GM23248 (cell line): ENCODE measurements at places on chromosomes 1 and 21. TPM values are rescaled to one million over a fixed set of nuclear protein-coding genes. Genes with fewer than 3 reads are reported as not detected.
A peak's percentile ranks its signal among the peaks of the same experiment; 100 is the strongest.

- DNase-seq: no peak
Measured at GRCh38 chr1:203166192-203166940, 9.3 kb downstream of the MYBPH start.

GRCh38 chr1:10724948-10725847 is 71.2 kb downstream of the CASZ1 start:
- peak; percentile 79 for DNase-seq

GRCh38 chr21:25421321-25422028 is 185.8 kb downstream of the MRPL39 start:
- peak; percentile 65 for DNase-seq

GRCh38 chr1:50264590-50264989 is 155.9 kb downstream of the ELAVL4 start:
- DNase-seq: no peak

- no peak for DNase-seq
Measured at GRCh38 chr1:75083223-75083622, 51.0 kb upstream of the LHX8 start.

GRCh38 chr1:167871331-167871730 is 42.6 kb downstream of the ADCY10 start:
- peak; percentile 41 for DNase-seq

GRCh38 chr1:68908316-68908715 is 411.4 kb upstream of the DEPDC1 start:
- no peak for DNase-seq

DNA sequence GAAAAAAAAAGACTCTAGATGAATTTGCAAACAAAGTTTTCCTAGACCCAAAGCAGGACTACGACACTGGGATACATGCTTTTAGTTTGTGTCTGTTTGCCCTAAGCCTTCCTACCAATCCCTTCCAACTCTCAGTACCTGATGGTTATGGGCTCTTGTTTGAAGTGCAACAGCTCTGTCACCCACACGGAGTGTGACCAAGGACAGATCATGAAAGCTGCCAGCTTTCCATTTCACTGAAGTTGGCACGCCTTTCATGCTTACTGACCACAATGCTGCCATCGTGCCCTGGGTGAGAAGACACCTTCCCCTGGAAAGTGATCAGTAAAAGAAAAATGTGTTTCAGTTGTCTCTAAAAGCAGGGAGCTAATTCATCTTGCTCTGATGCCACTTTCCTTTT is 312.5 kb upstream of the PTBP2 start:
- DNase-seq: no peak

GRCh38 chr1:172417557-172417956 is 2.9 kb upstream of the C1orf105 start:
- no peak for DNase-seq

GRCh38 chr21:44881198-44881872 is 7.8 kb upstream of the PTTG1IP start:
- peak; percentile 77 for DNase-seq

DNA sequence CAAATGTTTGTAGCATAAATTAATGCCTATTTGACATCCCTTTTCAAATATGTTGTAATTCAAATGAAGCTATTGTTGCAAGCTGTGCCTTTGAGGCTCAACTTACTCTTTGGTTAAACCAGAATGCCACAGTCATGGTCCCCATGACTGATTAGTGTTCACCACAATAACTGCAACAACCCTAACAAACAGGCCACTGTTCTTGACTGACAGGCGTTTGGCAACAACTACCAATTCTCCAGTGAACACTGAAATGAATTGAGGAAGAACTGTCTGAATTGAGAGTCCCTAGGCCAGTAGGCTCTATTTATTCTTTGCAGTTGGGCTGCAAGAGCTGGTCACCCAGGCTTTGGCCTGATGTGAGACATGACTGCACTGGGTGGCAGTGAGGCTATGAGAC is 6.6 kb upstream of the TMEM167B start:
- DNase-seq: no peak

DNA sequence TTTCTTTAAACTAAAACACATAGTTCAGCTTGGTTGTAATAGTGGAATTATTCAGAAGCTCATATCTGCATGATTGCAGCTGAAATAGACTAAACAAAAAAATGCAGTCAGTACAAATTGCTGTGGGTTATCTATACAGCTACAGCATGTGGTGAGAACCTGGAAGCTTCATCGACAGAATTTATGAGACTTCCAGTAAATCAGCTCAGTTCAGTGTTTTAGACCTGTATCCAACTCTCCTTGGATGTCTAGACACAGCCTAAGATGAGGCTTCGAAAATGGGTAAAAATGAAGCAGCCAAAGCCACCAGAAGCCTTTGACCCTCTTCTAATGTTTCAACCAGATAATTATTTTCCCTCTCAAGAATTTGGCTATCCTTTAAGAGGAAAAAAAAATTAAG is 127.1 kb upstream of the C1orf105 start:
- no peak for DNase-seq

DNA sequence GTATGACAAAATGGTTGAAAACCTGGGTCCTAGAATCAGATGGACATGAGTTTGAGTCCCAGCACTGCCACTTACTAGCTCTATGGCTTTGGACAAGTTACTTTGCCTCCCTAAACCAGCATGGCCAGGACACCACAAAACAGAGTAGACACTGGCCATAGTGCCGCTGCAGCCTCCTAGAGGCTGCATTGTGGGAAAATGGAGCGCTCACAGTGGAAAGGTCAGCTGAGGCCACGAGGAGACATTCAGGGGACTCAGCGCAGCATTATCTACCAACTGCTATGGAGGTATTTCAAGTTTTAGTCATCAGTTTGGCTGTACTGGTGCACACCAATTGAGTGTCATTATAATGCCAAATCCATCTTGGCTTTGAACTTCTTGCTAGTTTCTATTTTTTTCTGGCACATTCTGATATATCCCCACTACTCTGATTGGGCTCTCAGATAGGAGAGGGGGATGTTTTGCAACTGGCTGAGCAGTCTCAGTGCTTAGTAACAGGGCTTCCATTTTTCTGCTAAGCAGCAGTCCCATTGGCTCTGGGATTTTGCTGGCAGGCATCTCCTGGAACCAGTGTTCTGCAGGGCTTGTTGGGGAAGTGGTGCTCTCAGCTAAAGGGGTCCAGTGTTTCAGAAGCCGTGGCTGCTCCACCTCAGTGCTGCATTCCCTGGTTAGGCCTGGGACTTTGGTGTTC is 16.2 kb downstream of the NT5C1A start:
- DNase-seq: no peak

- no peak for DNase-seq
Measured at GRCh38 chr1:95195046-95195445, 39.0 kb upstream of the RWDD3 start.

GRCh38 chr1:10210841-10211804 is 753 bp downstream of the KIF1B start:
- peak; percentile 99 for DNase-seq

The TACSTD2 gene
- 1.5 and 1.6 TPM in 2 replicates for total RNA-seq

The LCE6A gene
- total RNA-seq: not detected in 2 replicates

The PTGFRN gene
- 25.7 and 27.6 TPM in 2 replicates for total RNA-seq

The PTCH2 gene
- total RNA-seq: 0.11 and 0.13 TPM in 2 replicates

The LIPI gene
- total RNA-seq: not detected in 2 replicates

The LY9 gene
- total RNA-seq: not detected in 2 replicates

The CDC42 gene
- total RNA-seq: 403 and 420 TPM in 2 replicates

The KRTAP21-2 gene
- not detected in 2 replicates for total RNA-seq

The TSACC gene
- total RNA-seq: not detected in 2 replicates

The IQGAP3 gene
- total RNA-seq: 12.5 and 14.7 TPM in 2 replicates

The BPNT1 gene
- total RNA-seq: 25.1 and 36.7 TPM in 2 replicates

The KRTAP13-2 gene
- not detected in 2 replicates for total RNA-seq

The PTPRC gene
- total RNA-seq: 0.38 and 0.86 TPM in 2 replicates
